Caco-2 (cell line): ENCODE measurements at places on chromosomes 4 and X.

- no peak overlapping the region for H3K4me3 ChIP-seq
- DNase-seq = no peak
- no peaks in the 10 kb centered on the region for H3K4me1 ChIP-seq
- no peaks in the 10 kb centered on the region for H3K36me3 ChIP-seq
Observed at GRCh38 chrX:45750639-45751038, 550.0 kb upstream of the DIPK2B start.

DNA sequence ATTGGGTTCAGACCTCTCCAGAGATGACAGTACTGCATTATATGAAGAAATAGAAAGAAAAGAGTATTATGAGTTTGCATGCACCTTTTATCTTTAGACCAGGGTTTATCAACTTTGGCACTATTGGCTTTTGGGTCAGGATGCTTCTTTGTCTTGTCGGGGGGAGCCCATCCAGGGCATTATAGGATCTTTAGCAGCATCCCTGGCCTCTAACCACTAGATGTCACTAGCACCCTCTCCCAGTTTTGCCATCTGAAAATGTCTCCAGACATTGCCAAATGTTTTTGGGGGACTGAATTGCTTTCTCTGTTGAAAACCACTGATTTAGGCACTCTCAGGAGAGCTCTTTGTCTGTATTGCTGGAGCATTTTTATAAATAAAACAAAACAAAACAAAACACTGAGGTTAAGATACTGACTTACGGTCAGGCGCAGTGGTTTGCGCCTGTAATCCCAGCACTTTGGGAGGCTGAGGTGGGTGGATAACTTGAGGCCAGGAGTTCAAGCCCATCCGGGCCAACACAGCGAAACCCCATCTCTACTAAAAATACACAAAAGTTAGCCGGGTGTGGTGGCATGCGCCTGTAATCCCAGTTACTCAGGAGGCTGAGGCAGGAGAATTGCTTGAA is 23.6 kb downstream of the CA5B start:
- H3K4me1 ChIP-seq = no peaks in the 10 kb centered on the region
- H3K36me3 ChIP-seq = no peaks in the 10 kb centered on the region
- H3K27ac ChIP-seq = no peak overlapping the region
- no peak overlapping the region for H3K4me3 ChIP-seq
- DNase-seq = peak; percentile 32
- no peaks in the 10 kb centered on the region for H3K27me3 ChIP-seq

DNA sequence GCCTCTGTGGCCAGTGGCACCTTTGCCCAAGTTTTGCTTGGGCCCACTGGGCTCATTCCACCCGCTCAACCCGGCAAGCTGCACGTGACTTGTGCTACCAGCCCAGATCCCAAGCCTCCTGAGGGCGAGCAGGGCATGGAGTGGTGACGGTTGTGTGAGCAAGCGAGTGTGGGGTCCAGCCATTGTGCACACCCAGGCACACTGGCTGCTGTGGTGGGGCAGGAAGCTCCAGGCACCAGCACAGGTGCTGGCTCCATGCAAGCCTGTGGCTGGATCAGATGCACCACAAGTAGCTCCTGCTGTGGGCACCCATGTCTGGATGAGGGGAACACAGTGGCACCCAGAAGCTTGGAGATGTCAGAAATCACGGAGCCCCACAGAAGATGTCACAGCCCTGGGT is 557.0 kb upstream of the GNPDA2 start:
- H3K27ac ChIP-seq = no peak overlapping the region
- H3K4me3 ChIP-seq = no peak overlapping the region
- no peaks in the 10 kb centered on the region for H3K4me1 ChIP-seq
- H3K36me3 ChIP-seq = no peaks in the 10 kb centered on the region
- no peaks in the 10 kb centered on the region for H3K27me3 ChIP-seq

DNA sequence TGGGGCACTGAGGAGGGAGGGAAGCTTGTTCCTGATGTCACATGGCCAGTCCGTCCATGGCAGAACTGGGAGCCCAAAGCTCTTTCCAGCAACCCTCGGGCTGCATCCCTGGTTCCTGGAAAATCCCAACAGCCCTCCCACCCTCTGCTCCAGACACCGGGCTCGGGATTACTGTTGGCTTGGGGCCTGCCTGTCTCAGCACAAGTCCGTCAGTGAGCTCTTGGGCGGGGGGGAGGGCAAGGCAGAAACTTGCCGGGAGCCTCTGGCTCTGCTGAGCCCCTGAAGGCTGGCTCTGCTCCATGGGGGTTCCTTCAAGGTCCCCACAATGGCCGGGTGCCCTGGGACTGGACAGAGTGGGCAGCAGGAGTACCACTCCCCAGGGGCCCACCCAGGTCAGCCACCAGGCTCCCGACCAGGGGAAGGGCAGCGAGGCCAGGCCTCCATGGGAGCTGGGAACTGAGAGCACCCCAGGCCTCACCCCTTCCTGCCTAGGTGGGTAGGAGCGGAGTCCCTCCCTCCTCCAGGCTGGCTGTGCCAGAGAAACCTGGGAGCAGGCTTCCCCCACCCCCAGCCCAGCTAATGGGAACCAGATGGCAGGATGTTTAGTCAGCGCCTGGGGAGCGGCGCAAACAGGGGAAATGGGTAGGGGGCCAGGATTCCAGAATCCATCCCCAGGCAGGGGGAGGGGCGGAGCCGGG is 6.4 kb upstream of the HAUS7 start:
- no peaks in the 10 kb centered on the region for H3K36me3 ChIP-seq
- no peaks in the 10 kb centered on the region for H3K27me3 ChIP-seq
- DNase-seq = no peak
- no peak overlapping the region for H3K4me3 ChIP-seq
- H3K4me1 ChIP-seq = peaks cover 24% of the 10 kb centered on the region

- H3K4me1 ChIP-seq = no peaks in the 10 kb centered on the region
- no peak for DNase-seq
- no peak overlapping the region for H3K27ac ChIP-seq
Observed at GRCh38 chr4:159358226-159358625, 255.3 kb downstream of the RAPGEF2 start.

DNA sequence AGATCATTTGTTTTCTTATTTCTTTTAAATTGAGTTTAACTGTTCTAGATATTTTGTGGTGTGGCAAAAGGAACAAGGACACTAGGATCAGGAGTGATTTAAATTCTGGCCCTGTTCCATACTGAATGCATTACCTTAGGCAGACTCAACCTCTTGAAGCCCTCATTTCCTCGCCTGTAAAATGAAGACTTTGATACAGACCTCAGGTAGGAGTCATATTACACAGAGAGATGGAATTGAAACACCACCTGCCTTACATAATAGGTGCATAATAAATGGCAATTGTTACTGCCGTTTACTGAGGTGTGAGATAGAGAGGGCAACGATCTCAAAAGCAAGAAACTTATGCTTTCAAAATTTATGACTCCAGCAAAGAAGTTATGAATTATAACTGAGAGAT is 28.2 kb upstream of the RASSF6 start:
- H3K27ac ChIP-seq = no peak overlapping the region
- H3K27me3 ChIP-seq = no peaks in the 10 kb centered on the region
- no peaks in the 10 kb centered on the region for H3K36me3 ChIP-seq
- no peaks in the 10 kb centered on the region for H3K4me1 ChIP-seq

GRCh38 chr4:94577136-94577535 is 125.4 kb downstream of the PDLIM5 start:
- H3K27ac ChIP-seq = no peak overlapping the region
- H3K4me3 ChIP-seq = no peak overlapping the region
- no peaks in the 10 kb centered on the region for H3K27me3 ChIP-seq
- no peaks in the 10 kb centered on the region for H3K36me3 ChIP-seq

- H3K4me3 ChIP-seq = peak overlapping the region; percentile 37
- no peaks in the 10 kb centered on the region for H3K4me1 ChIP-seq
- peak; percentile 81 for DNase-seq
- peak overlapping the region; percentile 96 for H3K27ac ChIP-seq
- H3K27me3 ChIP-seq = no peaks in the 10 kb centered on the region
Observed at GRCh38 chr4:15479089-15479912, 9.6 kb downstream of the CC2D2A start.

DNA sequence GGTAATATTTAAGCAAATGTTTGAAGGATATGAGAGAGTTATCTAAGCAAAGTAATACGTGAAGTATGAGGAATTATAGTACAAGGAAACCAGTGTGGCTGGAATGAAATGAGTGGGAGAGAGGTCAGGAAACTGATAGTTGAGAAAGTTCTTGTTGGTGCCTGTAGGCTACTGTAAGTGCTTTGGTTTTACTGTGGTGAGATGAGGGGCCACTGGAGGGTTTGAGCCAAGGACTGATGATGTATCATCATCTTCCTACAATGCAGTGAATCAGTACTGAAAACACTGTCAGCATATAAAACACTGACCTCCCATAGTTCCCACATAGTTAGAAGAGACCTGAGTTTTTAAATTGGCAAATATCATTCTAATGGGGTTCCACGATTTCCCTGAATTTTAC is 367.5 kb upstream of the CTSO start:
- no peak overlapping the region for H3K4me3 ChIP-seq
- H3K4me1 ChIP-seq = no peaks in the 10 kb centered on the region
- H3K36me3 ChIP-seq = no peaks in the 10 kb centered on the region
- H3K27ac ChIP-seq = no peak overlapping the region
